ENCODE measurements at places on chromosomes 4 and X.

GRCh38 chrX:42094218-42094617 is 170.9 kb upstream of the CASK start:
- no peak for DNase-seq

DNA sequence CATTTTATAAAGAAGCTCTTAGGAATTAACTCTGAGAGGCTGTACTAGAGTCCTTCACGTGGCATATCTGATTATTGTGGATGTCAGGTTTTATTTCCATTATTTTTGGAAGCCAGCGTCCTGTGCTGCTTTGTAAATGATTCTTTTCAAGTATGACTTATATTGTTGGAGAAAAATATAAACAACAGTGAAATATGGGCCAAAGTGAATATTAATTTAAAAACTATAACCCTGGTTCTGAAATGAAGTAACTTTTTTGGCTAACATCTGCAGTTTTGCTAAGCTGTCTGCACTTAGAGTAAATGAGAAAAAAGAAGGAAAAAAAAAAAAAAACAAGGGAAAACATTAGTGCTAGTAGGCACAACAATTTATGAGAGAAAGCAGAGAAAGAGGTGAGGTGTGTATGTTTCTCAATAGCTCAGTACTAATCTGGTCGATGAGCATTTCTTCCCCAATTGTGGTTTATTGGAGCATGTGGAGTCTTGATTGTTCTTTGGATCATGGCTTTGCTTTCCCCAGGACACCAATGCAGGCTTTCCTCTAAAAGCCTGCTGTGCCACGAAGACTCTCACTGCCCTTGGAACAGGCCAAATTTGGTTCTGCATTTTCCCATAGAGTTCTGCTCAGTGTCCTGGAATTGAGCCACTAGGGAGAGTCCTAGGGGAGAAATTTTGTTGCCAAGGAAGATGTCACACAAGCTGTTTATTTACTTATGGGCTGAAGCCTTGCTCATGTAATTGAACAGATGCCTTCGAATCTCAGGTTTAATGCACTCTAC is 273.3 kb downstream of the DKK2 start:
- no peak for DNase-seq

- DNase-seq, result no peak
These were observed 123.2 kb upstream of the NAP1L5 start for GRCh38 chr4:88820698-88821415.

DNA sequence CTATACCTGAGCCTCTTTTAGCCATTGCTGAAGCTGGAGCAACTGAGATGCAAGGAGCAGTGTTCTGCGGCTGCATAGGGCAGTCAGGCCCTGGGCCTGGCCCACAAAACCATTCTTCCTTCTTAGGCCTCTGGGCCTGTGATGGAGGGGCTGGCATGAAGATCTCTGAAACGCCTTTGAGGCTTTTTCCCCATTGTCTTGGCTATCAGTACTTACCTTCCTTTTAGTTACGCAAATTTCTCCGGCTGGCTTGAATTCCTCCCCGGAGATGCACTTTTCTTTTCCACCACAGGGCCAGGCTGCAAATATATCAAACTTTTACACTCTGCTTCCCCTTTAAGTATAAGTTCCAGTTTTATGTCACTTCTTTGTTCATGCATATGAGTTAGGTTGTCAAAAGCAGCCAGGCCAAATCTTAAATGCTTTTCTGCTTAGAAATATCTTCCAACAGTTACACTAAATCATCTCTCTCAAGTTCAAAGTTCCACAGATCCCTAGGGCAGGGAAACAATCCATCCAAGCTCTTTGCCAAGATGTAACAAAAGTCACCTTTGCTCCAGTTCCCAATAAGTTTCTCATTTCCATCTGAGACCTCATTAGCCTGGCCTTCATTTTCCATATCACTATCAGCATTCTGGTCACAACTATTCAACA is 194.4 kb upstream of the PCDH7 start:
- no peak for DNase-seq

GRCh38 chr4:176277162-176277904 is 8.3 kb upstream of the ASB5 start:
- peak; percentile 51 for DNase-seq

- no peak for DNase-seq
These were observed 221.3 kb downstream of the GPAT3 start for GRCh38 chr4:83757121-83757621.

DNA sequence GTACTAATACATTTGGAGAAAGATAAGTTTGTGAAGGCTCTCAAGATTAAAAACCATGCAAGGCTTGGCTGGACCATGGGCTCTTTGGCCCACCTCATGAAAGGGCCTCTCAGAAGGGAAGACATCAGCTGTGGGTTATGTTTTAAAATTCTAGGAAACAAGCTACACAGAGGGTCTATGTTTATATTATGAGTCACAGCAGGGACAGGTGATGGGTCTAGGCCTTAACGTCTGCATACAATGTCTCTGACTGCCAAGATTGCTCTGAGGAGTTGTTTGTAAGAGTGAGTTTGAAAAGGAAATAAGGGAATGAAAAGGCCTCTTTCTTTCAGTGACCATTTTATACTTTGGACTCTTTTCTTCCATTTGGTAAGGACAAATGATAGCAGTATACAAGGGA is 77.0 kb upstream of the ARMCX2 start:
- DNase-seq, result no peak

- no peak for DNase-seq
These were observed 6.2 kb downstream of the PRR32 start for GRCh38 chrX:126825566-126826193.

DNA sequence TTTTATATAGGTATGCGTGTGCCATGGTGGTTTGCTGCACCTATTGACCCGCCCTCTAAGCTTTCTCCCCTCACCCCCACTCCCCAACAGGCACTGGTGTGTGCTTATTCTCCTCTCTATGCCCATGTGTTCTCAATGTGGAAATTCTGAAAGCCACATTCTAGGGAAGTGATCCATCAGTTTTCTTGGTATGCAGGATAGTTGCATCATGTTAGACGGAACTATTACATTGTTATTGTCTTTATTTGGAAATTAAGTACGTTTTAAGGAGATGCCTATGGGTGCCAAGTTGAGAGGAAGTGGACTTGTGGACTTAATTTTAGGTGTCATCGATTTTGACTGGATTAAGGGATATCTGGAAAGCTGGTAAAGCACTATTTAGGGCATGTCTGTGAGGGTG is 204.6 kb downstream of the RBM46 start:
- DNase-seq, result no peak

- peak; percentile 73 for DNase-seq
These were observed 378 bp upstream of the RPS6KA6 start for GRCh38 chrX:84188320-84188834.

- no peak for DNase-seq
These were observed 133.2 kb downstream of the NLGN4X start for GRCh38 chrX:6095469-6095868.

DNA sequence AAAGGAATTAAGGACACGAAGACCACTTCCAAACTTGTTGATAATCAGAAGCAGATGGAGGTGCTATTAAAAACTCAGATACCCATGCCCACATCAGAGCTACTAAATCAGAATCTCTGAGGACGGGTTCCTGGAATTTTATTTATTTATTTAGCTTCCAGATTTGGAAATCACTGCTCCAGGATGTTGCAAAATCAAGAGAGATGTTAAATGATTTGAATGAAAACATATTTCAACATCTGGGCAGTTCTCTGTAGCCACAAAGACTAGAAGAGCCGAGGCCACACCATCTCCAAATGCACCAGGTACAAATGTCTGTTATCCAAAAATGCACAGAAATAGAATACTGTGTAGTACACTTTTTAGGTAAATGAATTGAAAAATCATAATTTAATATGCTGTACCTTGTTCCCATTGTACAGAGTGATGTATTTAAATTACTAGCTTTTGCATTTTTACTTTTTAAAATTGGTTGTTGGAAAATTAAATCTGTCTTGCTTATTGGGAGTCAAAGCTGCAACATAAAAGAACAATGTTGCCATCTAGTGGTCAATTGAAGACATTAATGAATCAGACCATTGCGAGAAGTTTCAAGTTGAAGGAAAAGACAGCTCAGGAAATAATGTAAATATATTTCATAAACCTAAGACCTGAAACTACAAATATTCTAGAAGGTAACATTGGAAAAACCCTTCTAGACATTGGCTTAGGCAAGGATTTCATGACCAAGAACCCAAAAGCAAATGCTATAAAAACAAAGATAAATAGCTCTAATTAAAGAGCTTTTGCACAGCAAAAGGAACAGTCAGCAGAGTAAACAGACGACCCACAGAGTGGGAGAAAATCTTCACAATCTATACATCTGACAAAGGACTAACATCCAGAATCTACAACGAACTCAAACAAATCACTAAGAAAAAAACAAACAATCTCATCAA is 151.3 kb upstream of the TTC29 start:
- no peak for DNase-seq

DNA sequence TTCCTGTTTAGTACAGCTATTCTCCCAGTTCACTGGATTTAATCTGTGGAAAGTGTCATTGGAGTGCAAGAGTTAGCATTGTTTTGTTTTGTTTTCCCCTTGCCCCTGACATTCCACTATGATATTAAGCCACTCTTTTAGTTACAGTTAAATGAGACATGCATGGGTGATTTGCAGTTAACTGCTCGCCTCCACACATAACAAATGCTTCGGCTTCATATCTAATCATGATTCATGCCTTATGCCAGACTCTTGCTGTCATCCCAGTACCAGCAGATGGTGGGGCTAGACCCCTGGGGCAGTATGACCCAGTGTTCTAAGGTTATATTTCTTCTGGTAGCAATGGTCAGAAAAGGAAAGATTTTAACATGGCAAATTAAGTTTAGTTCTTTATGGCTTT is 80.1 kb downstream of the RAP1GDS1 start:
- DNase-seq, result no peak

- no peak for DNase-seq
These were observed 92.6 kb downstream of the IQCM start for GRCh38 chr4:149723065-149723464.

- no peak for DNase-seq
These were observed 57.0 kb downstream of the DCAF8L1 start for GRCh38 chrX:27924261-27924660.

GRCh38 chr4:31125061-31125460 is 404.9 kb downstream of the PCDH7 start:
- DNase-seq, result no peak

DNA sequence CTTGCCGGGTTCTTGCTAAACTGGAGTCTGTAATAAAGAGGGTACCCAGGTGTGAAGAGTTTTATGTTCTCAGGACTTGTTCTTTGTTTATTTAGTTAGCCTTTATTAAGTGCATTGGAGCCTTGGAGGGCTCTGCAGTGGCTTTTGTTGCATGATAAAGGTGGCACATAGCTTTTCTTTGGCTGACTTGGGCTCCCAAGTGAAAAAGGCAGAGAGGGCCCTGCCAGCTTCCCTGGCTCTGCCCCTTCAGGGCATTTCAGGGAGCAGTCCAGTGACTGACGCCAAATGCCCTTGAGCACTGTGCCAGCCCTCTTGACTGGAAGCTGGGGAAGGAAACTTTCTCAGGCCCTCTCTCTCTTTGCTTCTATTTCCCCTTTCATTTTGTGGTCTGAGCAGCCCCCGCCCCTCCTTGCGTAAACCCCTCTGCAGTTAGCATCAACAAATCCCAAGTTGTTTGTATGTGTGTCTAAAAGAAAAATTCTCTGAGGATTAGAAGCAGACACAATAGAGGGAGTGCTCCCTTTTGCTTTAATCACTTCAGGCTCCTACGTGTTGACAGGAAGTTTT is 152.2 kb downstream of the NHS start:
- no peak for DNase-seq

- no peak for DNase-seq
These were observed 34.9 kb downstream of the NOCT start for GRCh38 chr4:139050446-139050845.

DNA sequence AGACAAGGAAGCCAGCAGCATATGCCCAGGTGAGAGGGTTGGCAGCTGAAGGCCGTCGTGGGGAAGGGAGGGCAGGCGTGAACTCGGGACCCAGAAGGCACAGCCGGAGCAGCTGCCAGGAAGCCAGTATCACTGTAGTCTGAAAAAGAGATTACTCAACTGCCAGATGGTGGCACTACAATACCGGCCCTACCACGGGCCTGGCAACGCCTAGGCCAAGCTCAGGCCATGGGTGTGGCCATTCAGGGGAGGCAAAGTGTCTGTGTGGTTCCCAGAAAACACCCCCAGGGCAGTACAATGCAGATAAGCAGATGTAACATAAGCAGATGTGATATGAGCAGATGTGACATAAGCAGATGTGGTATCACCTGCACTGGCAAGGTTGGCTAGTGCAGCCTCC is 236.0 kb downstream of the AFAP1 start:
- no peak for DNase-seq

DNA sequence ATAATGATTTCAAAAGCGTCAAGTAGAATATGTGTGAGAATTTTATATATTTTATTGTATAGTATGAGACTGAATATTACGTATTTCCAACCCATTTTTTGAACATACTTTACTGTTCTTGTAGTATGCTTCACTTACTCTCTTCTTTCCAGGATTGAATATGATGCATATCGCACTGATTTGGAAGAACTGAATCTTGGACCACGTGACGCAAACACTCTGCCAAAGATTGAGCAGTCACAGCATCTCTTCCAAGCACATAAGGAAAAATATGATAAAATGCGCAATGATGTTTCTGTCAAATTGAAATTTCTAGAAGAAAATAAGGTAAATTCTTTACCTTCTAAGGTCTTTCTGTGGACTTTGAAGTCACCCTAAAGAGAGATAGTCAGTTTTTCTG is 48.1 kb upstream of the FHDC1 start:
- no peak for DNase-seq

DNA sequence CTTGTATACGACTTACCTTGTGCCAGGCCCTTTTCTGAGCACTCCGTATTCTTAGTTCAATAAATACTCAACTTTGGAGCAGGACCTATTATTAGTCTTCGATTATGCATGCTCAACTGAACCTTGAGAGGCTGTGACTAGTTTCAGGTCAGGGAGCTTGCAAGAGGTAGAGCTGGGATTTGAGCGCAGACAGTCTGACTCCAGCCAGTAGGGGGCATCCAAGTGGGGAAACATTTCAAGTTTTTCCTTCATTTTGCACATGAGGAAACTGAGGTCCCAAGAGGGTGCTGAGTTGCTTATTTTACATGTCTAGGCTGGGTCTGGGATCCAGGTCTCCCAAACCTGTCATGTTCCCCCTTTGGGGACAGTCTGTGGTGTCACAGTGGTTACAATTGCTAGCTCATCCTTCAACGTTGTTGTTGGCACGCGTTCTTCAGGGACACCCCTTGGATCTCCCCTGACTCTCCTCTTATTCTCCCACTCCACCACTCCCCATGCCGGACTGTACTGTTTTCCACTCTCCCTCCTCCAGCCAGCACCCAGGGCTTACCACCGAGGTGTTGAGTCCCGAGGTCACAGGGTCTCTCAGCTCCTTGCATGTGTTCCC is 6.7 kb upstream of the PRICKLE3 start:
- no peak for DNase-seq

GRCh38 chr4:181018472-181018871 is 1224.7 kb upstream of the TENM3 start:
- DNase-seq, result no peak

GRCh38 chr4:103719105-103719829 is 518 bp downstream of the TACR3 start:
- DNase-seq, result no peak

- DNase-seq, result no peak
These were observed 18.4 kb upstream of the STK26 start for GRCh38 chrX:132004728-132005127.

Measured in ovary (tissue), 10 donors.